ENCODE measurements at places on chromosomes 6 and 20.

GRCh38 chr20:3283222-3283820 is 44.3 kb upstream of the SLC4A11 start:
- no peak for DNase-seq

- no peak for DNase-seq
These were observed 114.6 kb downstream of the VEGFA start for GRCh38 chr6:43884652-43885022.

DNA sequence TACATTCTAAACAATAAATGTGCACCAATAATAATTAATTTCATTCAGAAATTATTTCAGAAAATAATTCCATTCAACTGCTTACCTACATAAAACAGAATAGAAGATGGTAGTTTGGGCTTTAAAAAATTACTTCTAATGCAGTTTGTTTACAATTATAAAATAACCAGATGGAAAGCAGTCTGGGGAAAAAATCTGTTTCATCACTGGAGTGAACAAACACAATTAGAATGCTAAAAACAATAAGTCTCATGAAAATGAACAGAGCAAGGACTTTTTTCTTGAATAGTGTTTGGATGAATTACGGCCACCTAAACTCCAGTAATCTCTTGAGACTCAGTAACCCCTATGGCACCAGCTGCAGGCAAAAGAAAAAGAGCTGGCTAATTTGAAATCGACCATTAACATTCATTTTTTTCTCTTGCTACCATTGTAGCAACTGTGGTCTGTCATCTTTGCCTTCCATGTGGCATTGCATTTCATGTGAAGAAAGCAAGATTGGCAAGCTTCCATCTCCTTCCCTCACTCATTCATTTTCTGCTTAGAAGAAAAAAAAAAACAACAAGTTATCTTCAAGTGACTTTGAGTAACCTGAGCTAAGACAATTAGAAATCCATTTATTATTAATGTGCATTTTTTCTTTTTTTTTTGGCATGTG is 88.4 kb upstream of the CEP85L start:
- no peak for DNase-seq

GRCh38 chr20:21101932-21102575 is 4.1 kb downstream of the LINC00237 start:
- no peak for DNase-seq

DNA sequence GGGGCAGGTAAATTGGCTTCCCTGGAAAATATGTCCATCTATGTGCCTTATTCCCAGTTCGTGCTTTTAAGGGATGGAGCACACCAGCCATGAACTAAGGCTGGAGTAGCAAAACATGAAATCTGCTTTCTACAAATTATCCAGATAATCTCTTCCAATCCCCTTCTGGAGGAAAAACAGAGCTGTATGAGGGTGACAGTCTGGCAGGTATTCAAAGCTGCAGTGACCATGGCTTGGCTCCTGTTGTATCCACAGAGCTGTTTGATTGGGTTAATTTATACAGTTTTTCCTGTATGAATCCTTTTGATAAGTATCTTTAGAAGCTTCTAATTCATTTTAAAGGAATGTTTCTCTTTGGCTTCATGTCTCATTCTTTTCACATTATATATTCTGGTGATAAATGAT is 144.4 kb downstream of the AIG1 start:
- no peak for DNase-seq

DNA sequence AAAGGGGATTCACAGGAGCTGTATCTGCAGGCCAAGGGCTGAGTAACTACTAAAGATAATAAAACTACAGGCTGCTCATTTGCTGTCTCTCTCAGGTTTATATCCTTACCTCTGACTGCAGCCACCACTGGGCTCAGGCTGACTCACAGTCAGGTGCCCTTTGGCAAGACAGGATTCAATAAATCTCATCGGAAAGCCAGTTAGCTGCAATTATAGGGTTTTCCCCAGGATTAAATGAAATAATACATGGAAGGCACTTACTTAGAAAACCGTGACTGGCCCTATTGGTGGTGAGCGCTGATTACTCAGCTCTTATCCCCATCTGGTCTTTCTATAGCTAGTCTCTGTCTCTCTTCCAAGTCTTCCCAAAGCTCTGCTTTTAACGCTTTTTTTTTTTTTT is 26.4 kb downstream of the RMND1 start:
- DNase-seq: no peak

GRCh38 chr6:133889557-133890403 is 867 bp downstream of the TCF21 start:
- DNase-seq: no peak

- no peak for DNase-seq
These were observed 23.5 kb upstream of the FOXC1 start for GRCh38 chr6:1586256-1586655.

GRCh38 chr6:170024940-170025339 is 265.9 kb downstream of the DLL1 start:
- no peak for DNase-seq

DNA sequence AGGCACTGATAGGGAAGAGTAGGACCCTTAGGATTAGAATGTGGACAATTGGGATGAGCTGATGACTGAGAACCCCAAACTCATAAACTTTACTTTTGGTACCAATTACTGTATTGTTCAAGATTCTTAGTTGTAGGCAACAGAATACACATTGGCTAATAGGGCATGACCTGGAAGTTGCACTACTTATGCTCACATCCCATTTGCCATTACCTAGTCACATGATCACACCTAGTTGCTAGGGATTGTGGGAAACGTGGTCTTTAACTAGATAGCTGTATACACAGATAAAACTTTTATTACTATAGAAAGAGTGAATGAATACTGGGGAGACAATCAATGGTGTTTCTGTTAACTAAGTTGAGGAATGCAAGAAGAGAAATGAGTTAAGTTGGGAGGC is 113.4 kb upstream of the AKIRIN2 start:
- no peak for DNase-seq

GRCh38 chr6:132252113-132252512 is 149.2 kb downstream of the MOXD1 start:
- DNase-seq: no peak

- DNase-seq: no peak
These were observed 20.3 kb downstream of the ANKS1A start for GRCh38 chr6:34909320-34909883.

DNA sequence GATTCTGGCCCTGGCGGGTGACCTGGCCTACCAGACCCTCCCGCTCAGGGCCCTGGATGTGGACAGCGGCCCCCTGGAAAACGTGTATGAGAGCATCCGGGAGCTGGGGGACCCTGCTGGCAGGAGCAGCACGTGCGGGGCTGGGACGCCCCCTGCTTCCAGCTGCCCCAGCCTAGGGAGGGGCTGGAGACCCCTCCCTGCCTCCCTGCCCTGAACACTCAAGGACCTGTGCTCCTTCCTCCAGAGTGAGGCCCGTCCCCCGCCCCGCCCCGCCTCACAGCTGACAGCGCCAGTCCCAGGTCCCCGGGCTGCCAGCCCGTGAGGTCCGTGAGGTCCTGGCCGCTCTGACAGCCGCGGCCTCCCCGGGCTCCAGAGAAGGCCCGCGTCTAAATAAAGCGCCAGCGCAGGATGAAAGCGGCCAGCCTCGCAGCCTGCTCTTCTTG is 868 bp upstream of the SLC2A4RG start:
- DNase-seq: no peak

DNA sequence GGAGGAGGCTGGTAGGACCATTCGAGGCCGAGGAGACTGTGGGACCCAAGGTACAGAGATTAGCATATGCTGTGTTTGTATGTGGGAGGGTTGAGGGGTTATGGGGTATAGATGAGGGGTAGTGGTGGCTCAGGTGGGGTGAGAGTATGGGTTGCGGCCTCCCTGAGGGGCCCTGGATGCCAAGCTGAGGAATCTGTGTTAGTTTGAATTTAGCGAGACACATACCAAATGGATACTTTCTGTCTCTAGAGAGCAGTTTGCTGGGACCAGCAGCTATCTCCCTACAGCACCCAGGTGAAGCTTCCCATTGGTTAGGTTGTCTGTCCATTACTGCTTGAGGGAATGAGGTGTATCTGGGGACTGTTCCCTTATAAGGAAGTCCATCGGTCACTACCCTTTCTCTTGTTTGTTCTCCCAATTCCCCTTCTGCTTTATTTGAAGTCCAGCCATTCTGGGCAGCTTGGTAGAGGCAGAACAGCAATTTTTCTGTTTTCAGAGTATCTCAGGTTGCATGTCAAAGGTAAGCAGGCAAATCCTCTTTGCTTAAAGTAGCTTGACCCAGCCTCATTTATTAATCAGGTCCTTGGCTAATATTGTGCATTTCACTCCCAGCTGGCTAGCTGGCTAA is 15.2 kb downstream of the CHMP4B start:
- no peak for DNase-seq

GRCh38 chr6:109301418-109301817 is 80.8 kb downstream of the CD164 start:
- no peak for DNase-seq

- DNase-seq: no peak
These were observed 181.6 kb downstream of the CDC5L start for GRCh38 chr6:44569131-44569530.

DNA sequence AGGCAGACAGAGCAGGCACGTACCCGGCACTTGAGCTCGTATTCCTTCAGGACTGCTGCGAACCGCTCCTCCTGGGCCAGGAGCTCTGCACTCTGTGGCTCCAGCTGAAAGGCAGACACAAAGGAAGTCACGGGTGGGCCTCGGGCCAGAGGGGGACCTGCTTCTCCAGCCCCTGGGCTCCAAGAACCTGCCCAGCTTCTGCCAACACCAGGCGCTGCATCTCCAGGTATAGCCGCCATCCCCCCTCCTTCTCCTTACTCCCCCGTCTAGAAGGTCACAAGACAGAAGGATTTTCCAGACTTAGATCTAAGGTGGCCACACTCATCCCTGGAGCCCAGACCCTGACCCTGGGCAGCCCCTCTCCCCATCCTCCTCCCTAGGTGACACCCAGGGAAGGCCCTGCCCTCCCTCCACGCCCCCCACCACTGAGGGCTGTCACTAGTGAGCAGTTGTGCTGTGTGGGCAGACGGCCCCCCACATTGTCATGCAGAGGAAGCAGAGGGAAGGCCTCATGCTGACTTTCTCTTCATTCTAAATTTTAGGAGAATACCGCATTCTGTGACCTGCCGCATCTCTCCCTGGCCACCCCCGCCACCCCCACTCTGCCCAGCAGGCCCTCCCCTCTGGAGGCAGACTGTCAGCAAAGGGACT is 81.9 kb downstream of the GINS1 start:
- no peak for DNase-seq

GRCh38 chr6:53540129-53540692 is 4.7 kb downstream of the GCLC start:
- DNase-seq: no peak

DNA sequence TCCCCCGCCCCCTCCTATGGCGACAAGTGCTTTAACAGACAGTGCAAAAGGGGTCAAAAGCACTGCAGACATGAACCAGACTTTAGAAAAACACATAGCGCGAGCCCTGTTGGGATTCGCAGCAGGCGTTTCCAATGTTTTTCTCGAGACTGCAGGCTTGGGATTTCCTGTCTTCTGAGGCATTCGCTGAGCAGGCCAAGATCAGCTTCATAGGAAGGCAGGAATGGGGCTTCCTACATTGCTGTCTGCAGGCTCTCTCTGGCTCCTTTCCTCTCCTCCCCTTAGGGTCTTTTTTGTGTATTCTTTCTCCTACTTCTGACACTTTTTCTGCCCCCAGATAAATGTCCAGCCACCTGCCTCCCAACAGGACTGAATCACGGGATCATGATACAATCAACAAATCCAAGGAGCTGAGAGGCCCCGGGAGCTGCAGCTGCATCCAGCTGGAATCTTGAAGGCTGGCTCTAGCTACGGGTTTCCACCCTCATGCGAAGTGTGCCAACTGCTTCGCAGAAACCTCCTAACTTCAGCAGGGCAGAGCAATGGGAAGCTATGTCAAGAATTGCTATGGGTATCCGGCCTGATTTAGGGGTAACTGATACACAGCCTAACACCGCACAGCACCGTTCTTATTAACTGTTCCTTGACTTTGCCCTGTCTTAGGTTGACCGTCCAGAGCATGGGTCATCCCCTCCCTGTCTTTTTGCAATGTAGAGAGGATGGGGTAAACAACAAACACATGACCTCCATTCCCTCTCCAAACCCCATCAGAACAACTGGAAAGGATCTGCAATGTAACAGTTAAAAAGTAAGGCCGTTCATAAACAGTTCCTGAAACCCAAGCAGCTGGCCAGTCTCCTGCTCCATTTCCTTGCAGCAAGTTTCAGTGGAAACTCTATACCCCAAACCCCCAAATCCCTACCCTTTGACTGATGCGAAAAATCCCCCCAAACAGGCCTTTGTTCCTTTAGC is 31.5 kb downstream of the SNX5 start:
- DNase-seq: no peak

GRCh38 chr20:7980332-7981046 is 39.1 kb downstream of the TMX4 start:
- no peak for DNase-seq

- DNase-seq: no peak
These were observed 172.4 kb downstream of the DTNBP1 start for GRCh38 chr6:15490242-15491100.

DNA sequence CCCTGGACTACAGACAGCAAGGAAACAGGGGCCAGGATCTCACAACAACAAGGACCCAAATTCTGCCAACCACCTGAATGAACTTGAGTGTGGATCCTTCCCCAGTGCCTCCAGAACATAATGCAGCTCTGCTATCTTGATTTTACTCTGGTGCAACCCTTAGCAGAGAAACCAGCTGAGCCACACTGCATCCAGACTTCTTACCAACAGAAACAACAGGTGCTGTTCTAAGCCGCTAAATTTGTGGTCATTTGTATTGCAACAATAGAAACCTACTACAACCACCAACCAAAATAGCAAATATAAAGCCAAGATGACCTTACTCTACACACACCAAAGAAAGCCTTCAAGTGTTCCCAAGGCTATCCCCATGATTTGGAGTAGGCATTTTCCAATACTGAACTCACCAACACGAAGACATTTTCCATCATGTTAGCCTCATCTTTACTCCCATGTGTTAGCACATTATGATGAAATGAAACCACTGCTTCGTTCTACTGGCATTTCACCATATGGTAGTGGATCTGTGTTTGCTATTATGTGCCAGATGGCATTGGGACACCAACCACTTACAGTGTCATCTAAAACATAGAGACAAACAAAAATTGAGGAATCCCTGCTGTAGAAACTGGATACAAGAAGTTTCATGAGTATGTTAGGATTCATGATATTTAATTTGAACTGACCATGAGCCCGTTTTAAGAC is 249.8 kb upstream of the ID4 start:
- no peak for DNase-seq

GRCh38 chr6:7745942-7746341 is 20.0 kb downstream of the BMP6 start:
- no peak for DNase-seq

GRCh38 chr6:105459864-105460263 is 57.0 kb upstream of the PREP start:
- no peak for DNase-seq

- no peak for DNase-seq
These were observed 459.9 kb downstream of the PRKN start for GRCh38 chr6:162267641-162268040.

DNA sequence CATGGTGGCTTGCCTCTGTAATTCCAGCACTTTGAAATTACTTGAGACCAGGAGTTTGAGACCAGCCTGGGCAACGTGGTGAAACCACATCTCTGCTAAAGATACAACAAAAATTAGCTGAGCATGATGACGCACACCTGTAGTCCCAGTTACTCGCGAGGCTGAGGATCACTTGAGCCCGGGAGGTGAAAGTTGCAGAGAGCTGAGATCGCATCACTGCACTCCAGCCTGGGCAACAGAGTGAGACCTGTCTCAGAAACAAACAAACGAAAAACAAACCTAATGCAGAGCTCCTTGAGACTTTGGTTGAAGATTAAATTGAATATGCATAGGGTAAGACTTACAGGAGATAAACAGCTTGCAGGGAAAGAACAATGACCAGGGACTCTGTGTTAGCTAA is 80.8 kb downstream of the SCAF8 start:
- no peak for DNase-seq

- DNase-seq: no peak
These were observed 189.7 kb upstream of the PMEPA1 start for GRCh38 chr20:57899554-57899953.

Data from activated CD4-positive, CD25-positive, alpha-beta regulatory T cell treated with anti-CD3 and anti-CD28 coated beads, Interleukin-2, amount 50 U/mL, for 16 hours (primary cell).